ENCODE measurements at places on chromosomes 7 and 10. TPM values are rescaled to one million over a fixed set of nuclear protein-coding genes. Genes with fewer than 3 reads are reported as not detected.

- peak overlapping the region; percentile 99 for H3K27ac ChIP-seq
- peak; percentile 80 for DNase-seq
- H3K36me3 ChIP-seq: peaks cover 4% of the 10 kb centered on the region
- peaks cover 57% of the 10 kb centered on the region for H3K4me1 ChIP-seq
- no peaks in the 10 kb centered on the region for H3K27me3 ChIP-seq
- peak overlapping the region; percentile 73 for H3K4me3 ChIP-seq
Measured at GRCh38 chr10:6347391-6347951, 144.7 kb downstream of the PFKFB3 start.

DNA sequence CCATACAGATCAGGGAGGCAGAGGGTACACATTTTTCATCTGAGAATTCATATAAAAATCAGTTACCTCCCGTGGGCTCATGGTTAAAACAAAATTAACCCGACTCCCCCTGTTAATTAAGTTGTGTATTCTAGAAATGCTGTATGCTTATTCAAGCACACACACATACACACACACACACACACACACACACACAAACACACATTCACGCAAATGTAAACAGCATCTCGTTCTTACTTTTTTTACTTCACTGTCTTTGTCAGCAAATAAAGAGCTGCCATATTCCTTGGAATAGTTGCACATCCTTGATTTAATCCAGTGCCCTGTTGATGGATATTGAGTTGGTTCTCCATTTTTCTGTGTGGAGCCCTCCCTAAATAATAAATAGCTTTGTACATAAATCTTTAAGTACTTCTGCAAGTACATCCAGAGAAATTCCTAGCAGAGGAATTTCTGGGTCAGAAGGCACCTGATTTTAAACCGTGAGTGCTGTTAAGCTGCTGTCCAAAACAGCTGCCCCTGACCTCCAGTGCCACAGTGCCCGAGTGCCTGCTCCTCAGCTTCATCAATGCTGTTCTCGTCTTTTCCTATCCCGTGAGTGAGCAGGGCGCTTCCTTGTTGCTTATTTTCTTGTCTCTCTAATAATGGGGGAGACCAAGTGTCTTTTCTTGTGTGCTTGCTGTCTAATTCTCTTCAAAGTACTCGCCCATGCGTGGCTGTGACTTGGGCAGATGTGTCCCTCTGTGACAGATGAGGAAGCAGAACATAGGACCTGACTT, 117.2 kb downstream of the RGS10 start:
- peaks cover 3% of the 10 kb centered on the region for H3K36me3 ChIP-seq
- no peak for DNase-seq
- no peak overlapping the region for H3K4me3 ChIP-seq
- H3K27me3 ChIP-seq: no peaks in the 10 kb centered on the region
- no peak overlapping the region for H3K27ac ChIP-seq

GRCh38 chr10:122636953-122637352, 62.7 kb downstream of the C10orf120 start:
- no peak overlapping the region for H3K27ac ChIP-seq
- H3K4me1 ChIP-seq: no peaks in the 10 kb centered on the region
- no peak overlapping the region for H3K4me3 ChIP-seq
- peaks cover 2% of the 10 kb centered on the region for H3K27me3 ChIP-seq

DNA sequence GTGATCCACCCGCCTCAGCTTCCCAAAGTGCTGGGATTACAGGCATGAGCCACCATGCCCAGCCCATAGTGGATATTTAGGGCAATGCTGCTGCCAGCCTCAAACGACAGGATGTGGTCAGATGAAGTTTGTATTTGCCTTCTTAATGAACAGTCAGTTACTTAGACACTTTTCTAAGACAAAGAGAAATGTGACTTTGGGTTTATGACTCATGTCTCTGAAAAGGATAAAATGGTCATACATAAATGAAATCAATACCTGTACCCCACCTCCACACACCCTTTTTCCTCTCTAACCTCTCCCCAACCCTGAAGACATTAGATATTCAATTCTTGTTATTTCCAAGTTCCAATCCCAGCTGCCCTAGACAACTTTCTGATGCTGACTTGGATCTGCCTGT, 109.3 kb upstream of the INSIG1 start:
- no peak overlapping the region for H3K27ac ChIP-seq
- no peak for DNase-seq
- H3K27me3 ChIP-seq: peaks cover 9% of the 10 kb centered on the region
- H3K36me3 ChIP-seq: peaks cover 13% of the 10 kb centered on the region
- no peak overlapping the region for H3K4me3 ChIP-seq
- peaks cover 24% of the 10 kb centered on the region for H3K4me1 ChIP-seq

Gene DGKI
- 7.0 TPM for total RNA-seq

Gene PVRIG
- 21.2 TPM for total RNA-seq

DNA sequence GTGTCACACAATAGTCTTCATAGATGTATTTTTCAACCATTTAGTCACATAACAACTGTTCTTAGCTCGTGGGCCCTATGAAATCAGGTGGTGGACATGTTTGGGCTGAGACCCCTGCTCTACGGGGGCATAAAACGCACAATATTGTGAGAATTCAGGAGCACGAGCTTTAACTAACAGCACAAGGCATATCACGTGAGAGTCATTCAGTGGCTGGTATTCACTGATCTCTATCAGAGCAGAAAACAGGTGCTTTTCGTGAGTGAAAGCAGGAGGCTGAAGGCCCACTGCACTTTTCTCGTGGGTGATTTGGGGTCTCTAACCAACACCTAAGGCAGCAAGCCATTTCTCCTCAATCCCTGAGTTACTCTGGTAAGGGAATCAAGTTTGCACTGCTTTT, 42.8 kb upstream of the GRB10 start:
- H3K27ac ChIP-seq: no peak overlapping the region
- no peak overlapping the region for H3K4me3 ChIP-seq
- H3K36me3 ChIP-seq: no peaks in the 10 kb centered on the region
- no peak for DNase-seq
- peaks cover 6% of the 10 kb centered on the region for H3K27me3 ChIP-seq

Gene ZNF117
- 4.2 TPM for total RNA-seq

GRCh38 chr7:128168667-128169210, 72.3 kb upstream of the LEP start:
- peak; percentile 38 for DNase-seq
- no peaks in the 10 kb centered on the region for H3K36me3 ChIP-seq
- H3K27me3 ChIP-seq: peaks cover 49% of the 10 kb centered on the region
- H3K27ac ChIP-seq: no peak overlapping the region
- no peak overlapping the region for H3K4me3 ChIP-seq
- H3K4me1 ChIP-seq: peaks cover 13% of the 10 kb centered on the region

Gene PNLIPRP3
- total RNA-seq: not detected

Gene ARMH3
- total RNA-seq: 16.1 TPM

Gene KIAA1217
- 0.31 TPM for total RNA-seq

DNA sequence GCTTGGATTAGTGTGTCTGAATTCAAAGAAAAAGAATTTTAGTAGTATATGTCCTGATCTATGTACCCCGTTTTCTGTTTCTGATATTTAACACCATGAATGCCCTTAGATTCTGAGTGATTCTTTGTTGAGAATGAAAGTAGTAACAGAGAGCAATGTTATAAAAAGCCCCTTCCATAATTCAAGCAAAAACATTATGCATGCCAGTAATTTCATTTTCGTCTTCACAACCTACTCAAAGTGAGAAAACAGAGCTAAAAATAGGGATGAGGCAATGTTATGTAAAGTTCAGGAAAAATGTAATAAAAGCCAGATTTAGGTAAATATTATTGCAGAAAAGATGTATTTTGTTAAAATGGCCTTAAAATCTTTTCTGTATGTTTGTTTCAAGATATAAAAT, 28.1 kb downstream of the PTPRZ1 start:
- no peak for DNase-seq
- no peaks in the 10 kb centered on the region for H3K27me3 ChIP-seq
- H3K4me1 ChIP-seq: no peaks in the 10 kb centered on the region
- no peaks in the 10 kb centered on the region for H3K36me3 ChIP-seq

Gene FAS
- total RNA-seq: 63.5 TPM

DNA sequence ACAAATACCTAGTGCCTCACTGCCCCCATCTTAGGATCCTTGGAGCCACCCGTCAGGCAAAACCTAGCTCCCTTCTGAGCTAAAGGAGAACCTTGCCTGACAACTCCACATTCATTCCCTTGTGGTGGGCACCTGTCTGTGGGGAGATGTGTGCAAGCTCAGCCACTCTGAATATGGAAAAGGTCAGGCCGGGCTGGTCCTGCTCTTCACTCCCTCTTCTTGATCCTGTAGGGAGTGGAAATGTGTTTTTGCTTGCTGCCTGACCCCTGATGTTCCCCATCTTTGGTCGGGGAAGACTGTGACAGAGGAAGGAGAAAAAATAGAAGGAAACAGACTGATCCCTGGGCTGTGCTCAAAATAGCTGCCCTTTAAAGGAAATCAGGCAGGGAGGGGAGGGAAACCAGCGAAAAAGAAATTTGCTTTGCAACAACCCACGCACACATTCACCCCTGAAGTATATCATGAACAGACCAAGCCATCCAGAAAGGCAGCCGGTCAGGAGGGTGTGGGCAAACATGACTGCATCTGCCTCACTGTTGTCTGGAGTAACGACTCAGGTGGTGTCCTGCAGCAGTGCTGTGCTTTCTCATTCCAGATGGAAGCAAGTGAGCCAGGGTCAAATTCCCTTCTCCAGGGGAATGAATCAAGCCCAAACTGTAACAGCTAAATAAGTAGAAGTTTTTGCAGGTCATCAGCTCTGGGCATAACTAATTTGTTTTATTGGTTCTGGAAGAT, 74.0 kb downstream of the SCRN1 start:
- H3K27ac ChIP-seq: no peak overlapping the region
- no peaks in the 10 kb centered on the region for H3K4me1 ChIP-seq
- no peak for DNase-seq
- peaks cover 21% of the 10 kb centered on the region for H3K27me3 ChIP-seq

- H3K36me3 ChIP-seq: no peaks in the 10 kb centered on the region
- no peak overlapping the region for H3K27ac ChIP-seq
- no peaks in the 10 kb centered on the region for H3K4me1 ChIP-seq
- H3K4me3 ChIP-seq: no peak overlapping the region
- no peak for DNase-seq
Measured at GRCh38 chr7:146654048-146654447, 537.4 kb downstream of the CNTNAP2 start.

- no peak overlapping the region for H3K4me3 ChIP-seq
- no peaks in the 10 kb centered on the region for H3K36me3 ChIP-seq
- DNase-seq: no peak
Measured at GRCh38 chr7:121322460-121322859, 6.3 kb upstream of the WNT16 start.

DNA sequence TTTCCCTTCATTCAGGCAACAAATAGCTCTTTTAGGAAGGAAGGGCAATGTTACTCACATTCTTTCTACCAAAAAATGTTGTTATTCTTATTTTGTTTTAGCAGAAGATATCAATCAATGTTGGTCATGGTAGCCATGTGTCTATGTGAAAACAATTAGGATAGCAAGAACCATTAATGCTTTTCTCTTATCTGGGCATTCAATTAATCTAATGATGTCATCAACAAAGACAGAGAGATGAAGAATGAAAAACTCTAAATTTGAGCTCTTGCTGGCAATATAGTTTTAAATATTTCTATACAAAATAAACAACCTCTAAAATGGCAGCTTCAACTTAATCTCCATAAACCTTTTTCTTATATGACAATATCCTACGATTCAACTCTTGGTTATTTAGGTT, 353.7 kb upstream of the ANKRD30A start:
- no peak for DNase-seq
- H3K4me3 ChIP-seq: no peak overlapping the region
- H3K36me3 ChIP-seq: no peaks in the 10 kb centered on the region
- no peaks in the 10 kb centered on the region for H3K4me1 ChIP-seq

GRCh38 chr10:5647507-5648240, 18.7 kb downstream of the ASB13 start:
- H3K4me1 ChIP-seq: peaks cover 3% of the 10 kb centered on the region
- H3K4me3 ChIP-seq: peak overlapping the region; percentile 12
- H3K36me3 ChIP-seq: peaks cover 15% of the 10 kb centered on the region
- no peaks in the 10 kb centered on the region for H3K27me3 ChIP-seq

DNA sequence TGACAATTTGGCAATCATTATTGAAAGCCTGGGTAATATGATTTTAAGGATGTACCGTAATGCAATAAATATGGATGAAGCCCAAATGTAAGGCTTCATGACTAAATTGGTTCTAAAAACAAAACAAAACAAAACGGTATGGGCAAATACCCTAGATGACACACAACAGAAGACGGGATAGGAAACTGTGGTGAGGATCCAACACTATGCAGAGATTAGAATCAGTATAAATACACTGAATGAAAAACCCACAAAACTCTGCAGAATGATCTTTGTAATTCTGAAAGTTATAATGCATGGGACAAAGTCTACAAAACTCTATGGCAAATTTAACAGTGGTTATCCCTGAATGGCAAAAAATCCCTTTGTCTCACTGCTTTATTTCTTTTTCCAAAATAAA, 57.6 kb downstream of the MALSU1 start:
- peak overlapping the region; percentile 3 for H3K27ac ChIP-seq
- H3K4me3 ChIP-seq: no peak overlapping the region
- no peaks in the 10 kb centered on the region for H3K36me3 ChIP-seq
- H3K27me3 ChIP-seq: peaks cover 13% of the 10 kb centered on the region
- DNase-seq: peak; percentile 24

Gene WNT16
- not detected for total RNA-seq

Gene TRPV6
- not detected for total RNA-seq

DNA sequence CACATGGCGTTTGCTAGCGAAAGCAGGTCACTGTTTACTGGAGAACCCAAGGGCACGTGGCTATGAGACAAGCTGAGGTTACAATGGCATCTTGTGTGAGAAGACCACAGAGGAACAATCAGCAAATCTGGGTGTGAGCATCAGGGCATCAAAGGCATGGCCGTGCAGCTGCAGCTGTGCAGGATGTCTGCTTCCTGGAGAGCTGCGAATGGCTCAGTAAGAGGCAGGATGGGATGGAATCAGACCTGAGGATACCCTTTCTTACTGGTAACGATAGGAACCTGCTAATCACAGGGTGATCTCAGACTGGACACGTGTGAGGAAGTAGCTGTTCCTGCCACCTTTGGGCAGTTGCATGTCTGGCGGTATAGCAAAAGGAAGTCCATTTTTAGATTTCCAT, 119.5 kb downstream of the RNF216 start:
- peaks cover 15% of the 10 kb centered on the region for H3K4me1 ChIP-seq
- H3K4me3 ChIP-seq: no peak overlapping the region
- peak; percentile 15 for DNase-seq
- no peak overlapping the region for H3K27ac ChIP-seq
- H3K27me3 ChIP-seq: no peaks in the 10 kb centered on the region

GRCh38 chr10:26225322-26225721, 8.7 kb downstream of the GAD2 start:
- H3K27me3 ChIP-seq: peaks cover 44% of the 10 kb centered on the region
- no peak overlapping the region for H3K27ac ChIP-seq
- no peak for DNase-seq
- no peak overlapping the region for H3K4me3 ChIP-seq

- peaks cover 28% of the 10 kb centered on the region for H3K4me1 ChIP-seq
- peaks cover 47% of the 10 kb centered on the region for H3K27me3 ChIP-seq
- H3K4me3 ChIP-seq: peak within 1 kb of the TSS; percentile 43
- no peaks in the 10 kb centered on the region for H3K36me3 ChIP-seq
Measured at GRCh38 chr10:24208661-24209431, at the start of gene KIAA1217. KIAA1217 (plus strand) TSS chr10:24209138; CDS start chr10:24209194, 56 bp downstream.
